GM04504 (cell line): ENCODE measurements at places on chromosomes 5 and 9.

- DNase-seq: no peak
These were observed 121.5 kb upstream of the PCA3 start for GRCh38 chr9:76642701-76643209.

- DNase-seq: no peak
These were observed 551.3 kb downstream of the PDE4D start for GRCh38 chr5:59342181-59342580.

- DNase-seq: no peak
These were observed 16.6 kb downstream of the SH3PXD2B start for GRCh38 chr5:172437445-172438318.

- no peak for DNase-seq
These were observed 598.8 kb upstream of the BRINP1 start for GRCh38 chr9:119967867-119968535.

- no peak for DNase-seq
These were observed 167.1 kb upstream of the ADRA1B start for GRCh38 chr5:159749146-159749545.

DNA sequence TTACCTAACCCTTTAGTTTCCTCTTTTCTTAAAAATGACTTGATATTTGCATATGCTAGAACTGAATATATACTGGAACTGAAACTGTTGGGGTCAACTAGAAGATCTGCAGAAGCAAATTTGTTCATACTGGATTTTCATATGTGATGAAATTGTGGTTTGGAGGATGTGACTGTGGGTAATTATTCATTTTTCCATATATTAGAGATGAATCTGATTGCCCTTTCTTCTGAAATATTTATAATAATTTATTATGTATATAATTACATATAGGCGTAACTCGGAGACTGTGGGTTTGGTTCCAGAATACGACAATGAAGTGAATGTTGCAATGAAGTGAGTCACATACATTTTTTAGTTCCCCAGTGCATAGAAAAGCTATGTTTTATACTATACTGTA is 149.1 kb downstream of the ATP10B start:
- no peak for DNase-seq

DNA sequence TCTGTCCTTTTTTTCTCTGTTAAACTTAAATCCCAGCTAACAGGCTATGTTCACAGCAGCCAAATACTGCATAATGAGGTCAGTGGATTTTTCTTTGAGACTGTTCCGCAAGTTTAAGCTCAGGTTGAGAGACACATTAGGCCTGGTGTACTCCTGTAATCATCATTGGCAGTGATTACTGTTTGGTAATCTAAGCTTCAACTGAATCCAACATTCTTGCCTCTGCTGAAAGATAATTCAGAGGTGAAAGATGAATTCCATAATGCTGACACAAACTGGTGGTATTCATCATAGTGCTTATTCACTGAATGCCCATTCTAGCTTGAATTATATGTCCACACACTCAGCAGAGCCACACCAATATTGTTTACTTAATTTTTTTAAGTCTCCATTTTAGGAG is 108.5 kb downstream of the NFIB start:
- peak; percentile 11 for DNase-seq

GRCh38 chr9:2271426-2271825 is 256.3 kb downstream of the SMARCA2 start:
- DNase-seq: no peak

- no peak for DNase-seq
These were observed 113.6 kb downstream of the DEPDC1B start for GRCh38 chr5:60586307-60586901.

GRCh38 chr5:42377496-42377895 is 45.7 kb upstream of the GHR start:
- no peak for DNase-seq

DNA sequence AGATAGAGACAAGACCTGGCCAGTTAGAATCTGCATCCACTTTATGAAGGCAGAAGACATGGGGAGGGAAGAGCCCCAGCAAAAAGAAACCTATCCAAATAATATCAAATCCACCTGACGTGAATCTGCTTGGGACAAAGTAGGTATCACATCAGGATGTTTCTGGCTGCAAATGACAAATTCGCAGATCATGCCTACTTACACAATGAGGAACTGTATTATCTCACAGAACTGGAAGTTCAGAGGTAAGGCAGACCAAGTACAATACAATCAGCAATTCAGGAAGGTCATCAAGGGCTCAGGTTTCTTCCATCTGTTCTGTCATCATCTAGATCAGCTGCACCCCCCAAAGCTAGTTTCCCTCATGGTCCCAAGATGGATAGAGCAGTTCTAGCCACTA is 13.2 kb upstream of the NR4A3 start:
- DNase-seq: no peak

DNA sequence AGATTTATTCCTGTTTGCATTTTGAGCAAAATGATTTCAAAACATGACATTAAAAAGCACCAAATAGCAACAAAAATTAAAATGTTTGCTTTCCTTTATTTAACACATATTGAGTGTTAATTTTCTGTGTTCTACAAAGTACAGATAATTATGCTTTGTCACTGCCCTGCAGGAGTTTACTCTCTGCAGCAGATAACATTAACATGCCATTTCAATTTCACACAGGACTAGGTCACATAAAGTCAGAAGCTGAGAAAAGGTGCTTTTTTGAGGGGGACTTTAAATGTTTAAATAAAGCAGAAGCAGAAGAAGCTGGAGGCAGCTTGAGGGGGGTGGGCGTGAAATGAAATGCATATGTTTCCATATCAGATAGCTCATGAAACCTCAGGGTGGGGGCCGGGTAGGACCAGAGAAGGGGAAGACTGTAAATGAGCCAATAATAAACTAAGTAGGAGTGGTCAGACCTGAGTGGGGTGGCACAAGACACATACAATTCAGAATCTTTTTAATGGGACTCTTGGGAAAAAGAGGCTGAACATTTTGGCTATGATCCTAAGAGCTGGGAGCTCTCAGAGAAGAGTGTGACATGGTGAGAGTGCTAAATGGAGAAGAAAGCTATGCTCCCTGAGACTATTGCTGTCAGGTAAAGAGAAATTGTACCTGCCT is 387.5 kb downstream of the FAM170A start:
- no peak for DNase-seq

- DNase-seq: no peak
These were observed 2.6 kb upstream of the CEP72 start for GRCh38 chr5:609506-609905.

- peak; percentile 20 for DNase-seq
These were observed 735 bp downstream of the PTGR1 start for GRCh38 chr9:111598733-111599091.

DNA sequence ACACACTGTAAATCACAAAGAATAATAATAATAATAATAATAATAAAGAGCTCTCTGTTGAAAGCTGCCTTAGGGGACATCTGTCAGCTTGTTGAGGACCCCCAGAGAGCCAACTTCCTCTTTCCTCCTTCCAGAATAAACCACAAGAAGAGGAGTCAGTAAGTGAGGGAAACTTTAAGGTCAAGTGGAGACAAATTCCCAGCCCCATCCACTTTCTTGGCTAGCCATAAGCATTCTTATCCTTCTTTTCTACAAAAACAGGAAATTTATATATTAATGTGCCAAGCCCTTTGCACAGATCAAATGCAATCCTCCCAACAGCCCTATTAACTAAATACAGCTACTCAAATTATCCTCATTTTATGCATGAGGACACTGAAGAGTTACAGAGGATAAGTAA is 9.4 kb upstream of the C5orf58 start:
- DNase-seq: no peak

DNA sequence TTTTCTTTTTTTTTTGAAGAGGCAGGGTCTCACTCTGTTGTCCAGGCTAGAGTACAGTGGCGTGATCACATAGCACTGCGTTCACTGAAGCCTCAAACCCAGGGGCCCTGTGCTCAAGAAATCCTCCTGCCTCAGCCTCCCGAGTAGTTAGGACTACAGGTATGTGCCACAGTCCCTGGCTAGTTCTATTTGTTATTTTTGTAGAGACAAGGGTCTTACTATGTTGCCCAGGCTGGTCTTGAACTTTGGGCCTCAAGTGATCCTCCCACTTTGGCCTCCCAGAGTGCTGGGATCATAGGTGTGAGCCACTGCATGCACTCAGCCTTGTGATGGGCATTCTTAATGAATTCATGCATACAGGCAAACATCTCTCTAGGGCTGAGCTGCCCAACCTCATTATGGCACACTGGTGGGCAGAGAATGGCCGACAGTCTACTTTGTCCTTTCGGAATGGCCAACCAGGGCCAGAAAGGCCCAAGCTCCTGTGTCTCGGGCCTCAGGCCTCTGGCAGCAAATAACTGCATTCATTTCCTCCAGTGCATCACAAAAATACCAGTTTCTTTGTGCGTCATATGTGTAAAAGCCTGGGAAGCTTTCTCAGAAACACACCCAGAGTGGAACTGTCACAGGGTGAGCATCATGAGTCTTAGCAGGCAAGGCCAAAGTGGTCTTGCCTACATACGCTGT is 27.2 kb downstream of the ANXA6 start:
- DNase-seq: no peak

GRCh38 chr5:138643040-138643791 is 68.0 kb upstream of the HSPA9 start:
- DNase-seq: no peak

- no peak for DNase-seq
These were observed 57.1 kb downstream of the BARX1 start for GRCh38 chr9:93898026-93898425.

DNA sequence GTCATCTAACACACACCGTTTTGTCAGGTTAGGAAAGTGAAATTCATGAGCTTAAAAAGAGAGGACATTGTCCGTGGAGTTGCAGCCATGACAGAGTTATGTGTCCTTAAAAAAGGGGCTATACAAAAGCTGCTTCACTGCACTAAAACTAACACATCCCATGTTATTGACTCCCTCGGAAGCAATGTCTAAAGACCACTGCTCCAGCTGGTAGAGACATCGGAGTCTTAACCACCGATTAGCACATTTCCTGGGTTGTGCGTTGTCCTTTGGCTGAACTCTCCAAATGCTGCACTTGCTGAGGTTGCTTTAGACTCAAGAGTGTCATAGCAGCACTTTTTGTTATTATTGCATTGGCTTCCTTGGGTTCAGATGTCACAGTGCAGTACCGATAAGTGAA is 128.3 kb upstream of the C9orf72 start:
- no peak for DNase-seq

GRCh38 chr9:38621434-38622287 is 1.3 kb upstream of the ANKRD18A start:
- no peak for DNase-seq

DNA sequence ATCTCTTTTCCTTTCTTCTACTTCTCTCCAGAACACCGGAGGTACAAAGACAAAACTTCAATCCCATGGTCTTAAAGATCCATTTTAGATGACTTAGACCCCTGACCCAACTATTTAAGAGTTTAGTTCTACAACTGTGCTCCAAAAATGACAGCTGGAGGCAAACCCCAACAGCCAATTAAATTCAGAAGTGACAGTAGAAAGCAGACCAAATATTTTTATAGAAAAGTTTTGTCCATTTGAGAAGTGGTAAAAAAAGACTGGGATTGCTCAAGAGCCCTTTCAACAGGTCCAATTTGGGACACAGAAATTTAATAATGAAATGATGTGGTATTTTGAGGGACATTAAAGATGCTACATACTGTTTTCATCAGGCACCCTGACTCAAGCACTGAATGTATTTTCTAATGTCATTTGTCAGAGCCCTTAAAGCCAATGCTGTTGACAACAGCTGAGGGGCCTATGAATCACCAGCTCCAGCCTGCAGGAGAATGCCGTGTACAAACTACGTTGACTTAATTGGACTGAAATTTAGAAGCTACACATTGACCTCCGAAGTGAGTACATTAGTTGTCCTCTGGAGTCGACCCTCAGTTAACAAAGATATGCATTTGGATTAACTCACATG is 147.5 kb upstream of the PIK3R1 start:
- peak; percentile 52 for DNase-seq
